Caco-2 (cell line): ENCODE measurements at places on chromosomes 1 and 21. TPM values are rescaled to one million over a fixed set of nuclear protein-coding genes. Genes with fewer than 3 reads are reported as not detected.

GRCh38 chr1:203603940-203604591 lies 22.6 kb upstream of the ATP2B4 start:
- no peaks in the 10 kb centered on the region for H3K4me1 ChIP-seq
- H3K4me3 ChIP-seq, result no peak overlapping the region
- no peak for DNase-seq

DNA sequence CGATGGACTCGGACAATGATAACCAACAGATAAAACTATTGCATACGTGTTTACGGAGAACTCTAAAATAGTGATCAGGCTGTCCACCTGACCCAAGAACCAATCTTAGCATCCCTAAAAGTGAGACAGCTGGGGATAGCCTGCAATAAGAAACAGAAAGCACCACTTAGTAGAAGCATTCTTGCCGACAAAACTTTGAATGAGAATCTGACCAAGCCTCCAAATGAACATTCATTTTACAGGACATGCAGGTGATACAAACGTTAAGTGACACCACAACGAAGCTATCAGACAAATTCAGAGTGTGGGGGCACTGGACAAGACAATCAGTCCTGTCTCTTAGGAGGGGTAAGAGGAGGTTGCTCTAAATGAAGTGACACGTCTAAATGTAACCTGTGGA lies 1.2 kb downstream of the PSMG1 start:
- H3K27me3 ChIP-seq, result no peaks in the 10 kb centered on the region
- H3K27ac ChIP-seq, result peak overlapping the region; percentile 97
- no peaks in the 10 kb centered on the region for H3K36me3 ChIP-seq
- H3K4me1 ChIP-seq, result 0 out of 2 replicates have a peak, but pooled peaks cover 6% of the 10 kb centered on the region
- DNase-seq, result no peak
- peak overlapping the region; percentile 99 for H3K4me3 ChIP-seq

DNA sequence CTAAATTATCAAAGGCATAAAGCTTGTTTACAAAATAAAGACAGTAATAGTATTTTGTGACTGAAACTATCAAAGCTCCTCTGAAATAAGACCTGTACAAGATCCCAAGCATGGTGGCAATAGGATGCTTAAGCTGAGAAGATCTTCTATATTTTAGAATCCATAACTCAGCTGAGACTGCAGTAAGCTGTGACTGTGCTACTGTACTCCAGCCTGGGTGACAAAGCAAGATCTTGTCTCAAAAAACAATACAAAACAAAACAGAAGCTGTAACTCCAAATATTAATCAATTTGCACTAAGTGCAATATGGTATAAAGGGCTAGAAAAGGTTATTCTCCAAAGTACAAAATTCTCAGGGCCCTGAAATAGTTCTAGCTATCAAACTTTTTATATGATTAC lies 55.8 kb upstream of the CPLANE2 start:
- H3K4me1 ChIP-seq, result no peaks in the 10 kb centered on the region
- no peaks in the 10 kb centered on the region for H3K27me3 ChIP-seq
- no peak overlapping the region for H3K27ac ChIP-seq
- DNase-seq, result no peak
- no peaks in the 10 kb centered on the region for H3K36me3 ChIP-seq

DNA sequence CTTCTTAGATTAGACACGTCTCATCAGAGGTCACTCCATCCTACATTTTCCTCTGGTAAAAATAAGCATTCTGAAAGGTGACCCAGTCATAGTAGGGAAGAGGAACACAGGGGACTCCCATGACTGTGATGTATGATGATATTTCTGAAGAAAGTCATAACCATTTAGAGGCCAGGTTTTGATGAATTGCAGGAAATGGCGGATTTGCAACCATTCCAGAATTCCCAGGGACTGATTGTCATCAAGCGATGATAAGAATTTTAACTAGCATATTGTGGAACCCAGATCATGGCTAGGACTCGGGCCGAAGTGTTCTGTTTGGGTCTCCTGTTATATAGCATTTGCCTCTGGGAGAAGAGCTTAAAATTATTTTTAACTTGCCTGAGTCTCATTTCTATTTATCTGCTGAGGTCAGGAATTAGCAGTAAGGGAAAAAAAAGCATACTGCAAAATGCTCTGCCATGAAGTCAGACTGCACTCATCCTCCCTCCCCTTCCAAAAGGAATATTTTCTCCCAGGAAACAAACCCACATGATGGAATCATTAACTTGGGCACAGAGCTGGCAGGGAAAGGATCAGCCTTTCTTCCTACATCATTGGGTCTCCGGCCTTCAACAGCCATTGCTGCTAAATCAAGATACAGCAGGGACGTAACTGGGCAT lies 286.7 kb downstream of the HLX start:
- H3K27me3 ChIP-seq, result no peaks in the 10 kb centered on the region; the same call in 1 of the 2 replicates
- H3K4me1 ChIP-seq, result no peaks in the 10 kb centered on the region
- no peak overlapping the region for H3K27ac ChIP-seq
- no peak for DNase-seq
- no peaks in the 10 kb centered on the region for H3K36me3 ChIP-seq
- H3K4me3 ChIP-seq, result no peak overlapping the region

DNA sequence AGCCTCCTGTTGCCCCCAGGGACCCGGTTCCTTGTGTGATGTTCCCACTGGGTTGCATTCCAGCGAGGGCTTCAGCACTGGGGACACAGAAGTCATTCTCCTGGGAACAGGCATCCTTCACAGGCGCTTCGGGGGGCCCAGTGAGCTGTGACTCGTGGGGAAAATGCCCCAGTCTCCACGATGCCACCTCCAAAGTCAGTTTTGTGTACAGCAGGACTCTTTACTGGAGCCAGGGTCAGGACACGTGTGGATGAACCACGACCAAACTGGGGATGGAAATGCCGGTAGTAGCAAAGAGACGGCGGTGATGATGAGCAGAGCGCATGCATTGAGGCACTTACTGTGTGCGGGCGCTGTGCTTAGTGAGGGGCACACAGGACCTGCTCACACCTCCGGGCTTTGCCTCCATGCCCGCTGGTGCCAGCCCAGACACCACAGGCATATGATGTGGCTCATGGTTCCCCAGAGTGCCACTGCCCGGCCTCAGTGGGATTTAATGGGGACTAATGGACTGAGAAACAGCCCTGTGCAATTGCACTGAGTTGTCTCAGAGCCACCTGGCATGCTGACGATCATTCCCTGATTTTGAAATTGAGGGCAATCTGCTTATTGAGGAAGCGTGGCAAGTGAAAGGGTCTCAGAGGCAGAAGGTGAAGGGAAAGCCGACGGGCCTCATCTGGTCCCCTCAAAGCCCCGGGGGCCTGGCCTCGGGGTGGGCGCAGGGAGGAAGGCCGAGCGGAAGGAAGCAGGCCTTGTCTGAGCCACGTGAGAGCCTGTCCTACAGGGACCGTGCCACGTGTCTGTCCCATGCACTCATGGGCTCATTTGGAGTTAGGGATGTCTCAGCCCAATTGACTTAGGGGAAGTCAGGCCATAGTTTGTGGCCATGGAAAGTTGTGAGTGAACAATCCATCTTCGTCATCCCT lies 91.4 kb downstream of the PDE9A start:
- no peaks in the 10 kb centered on the region for H3K27me3 ChIP-seq
- no peak for DNase-seq
- no peaks in the 10 kb centered on the region for H3K36me3 ChIP-seq
- no peak overlapping the region for H3K4me3 ChIP-seq
- H3K27ac ChIP-seq, result no peak overlapping the region

DNA sequence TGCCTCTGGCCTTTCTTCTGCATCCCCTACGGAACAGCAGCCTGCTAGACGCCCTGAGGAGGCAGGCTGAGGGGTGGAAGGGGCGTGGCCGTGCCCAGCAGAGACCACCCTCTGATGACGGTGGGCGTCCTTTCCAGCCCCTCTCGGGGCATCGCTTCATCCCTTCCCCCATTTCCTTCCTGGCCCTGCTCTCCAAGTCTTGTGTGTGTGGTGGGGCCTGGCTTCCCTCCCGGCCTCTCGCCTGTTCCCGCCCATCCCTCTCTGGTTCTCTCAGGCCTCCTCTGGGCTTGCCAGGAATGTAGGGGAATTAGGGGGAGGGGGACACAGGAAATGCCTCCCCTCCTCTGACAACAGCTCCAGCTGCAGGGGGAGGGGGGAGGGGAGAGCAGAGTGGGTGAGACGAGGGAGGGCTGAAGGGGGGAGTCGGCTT lies 51.1 kb downstream of the SKI start:
- no peak overlapping the region for H3K27ac ChIP-seq
- peaks cover 8% of the 10 kb centered on the region; the same call in 1 of the 2 replicates for H3K4me1 ChIP-seq
- no peaks in the 10 kb centered on the region for H3K27me3 ChIP-seq
- peaks cover 2% of the 10 kb centered on the region; the same call in 1 of the 2 replicates for H3K36me3 ChIP-seq
- DNase-seq, result no peak

Gene NFIA
- total RNA-seq, result 1.4 and 2.3 TPM in 2 replicates

Gene ANKRD65
- total RNA-seq, result 1.6 and 3.2 TPM in 2 replicates

Gene TRIM67
- 0.54 and 0.58 TPM in 2 replicates for total RNA-seq
